ENCODE measurements at places on chromosomes 7 and 10. TPM values are rescaled to one million over a fixed set of nuclear protein-coding genes. Genes with fewer than 3 reads are reported as not detected.

The CYP26C1 gene
- 0.42 TPM for total RNA-seq

The ADAM8 gene
- 4.5 TPM for total RNA-seq

The GFRA1 gene
- 0.24 TPM for total RNA-seq

The SLC29A4 gene
- total RNA-seq = 12.4 TPM

The SPAM1 gene
- not detected for total RNA-seq

The SERPINE1 gene
- 13.0 TPM for total RNA-seq

The SCIN gene
- 0.44 TPM for total RNA-seq

The HABP2 gene
- total RNA-seq = not detected

The AMPH gene
- total RNA-seq = 4.8 TPM

The NUPR2 gene
- not detected for total RNA-seq

The MCM10 gene
- total RNA-seq = 67.4 TPM

The ELOVL3 gene
- total RNA-seq = not detected

The HOXA1 gene
- not detected for total RNA-seq

The GIMAP1 gene
- not detected for total RNA-seq

The IFIT1B gene
- not detected for total RNA-seq

The CYP2E1 gene
- 0.13 TPM for total RNA-seq

The ANKRD30A gene
- total RNA-seq = not detected

The FFAR4 gene
- not detected for total RNA-seq

The ADIRF gene
- total RNA-seq = not detected

The FAM237B gene
- not detected for total RNA-seq

The WNT16 gene
- not detected for total RNA-seq

Data from H9 (cell line).